ENCODE measurements at places on chromosomes 13 and 19.

DNA sequence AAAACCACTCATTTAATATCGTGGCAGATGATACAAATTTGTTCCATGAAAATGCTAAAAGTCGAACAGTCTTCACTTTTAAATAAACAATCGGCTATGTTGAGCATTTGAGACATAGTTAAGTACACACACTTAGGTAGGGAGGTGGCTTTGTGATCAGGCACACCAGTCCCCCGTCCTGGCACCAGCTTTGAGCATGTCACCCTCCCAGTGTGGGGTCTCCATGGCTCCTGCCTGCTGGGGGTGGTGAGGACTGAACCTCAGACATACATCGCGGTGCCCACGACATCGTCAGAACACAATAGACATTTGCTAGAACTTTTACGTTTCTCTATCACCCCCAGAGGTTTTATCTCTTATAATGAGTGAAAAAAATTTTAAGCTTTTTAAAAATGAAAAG, 62.0 kb downstream of the RFX2 start:
- DNase-seq, result no peak

GRCh38 chr13:96460609-96461008, 370.7 kb downstream of the HS6ST3 start:
- DNase-seq, result no peak

DNA sequence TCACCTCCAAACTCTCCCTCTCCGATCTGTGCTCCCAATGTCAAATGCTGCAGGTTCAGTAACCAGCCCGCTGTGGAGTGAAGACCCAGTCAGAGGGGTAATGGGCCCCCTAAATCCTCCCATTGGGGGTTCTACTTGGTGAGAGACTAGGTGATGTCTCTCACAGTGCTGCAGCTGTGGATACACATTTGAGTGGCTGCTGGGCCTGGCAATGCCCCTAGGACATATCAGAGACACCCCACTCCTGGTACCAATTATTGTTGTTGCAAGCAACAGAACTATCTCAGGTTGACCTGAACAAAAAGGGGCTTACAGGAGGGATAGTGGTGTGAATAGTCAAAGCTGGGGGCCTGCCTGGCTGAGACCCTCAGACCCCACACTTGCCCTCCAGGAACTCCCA, 4.6 kb downstream of the MATK start:
- DNase-seq, result no peak

- DNase-seq, result no peak
These were observed 1.2 kb upstream of the SLC27A1 start for GRCh38 chr19:17469092-17469480.

DNA sequence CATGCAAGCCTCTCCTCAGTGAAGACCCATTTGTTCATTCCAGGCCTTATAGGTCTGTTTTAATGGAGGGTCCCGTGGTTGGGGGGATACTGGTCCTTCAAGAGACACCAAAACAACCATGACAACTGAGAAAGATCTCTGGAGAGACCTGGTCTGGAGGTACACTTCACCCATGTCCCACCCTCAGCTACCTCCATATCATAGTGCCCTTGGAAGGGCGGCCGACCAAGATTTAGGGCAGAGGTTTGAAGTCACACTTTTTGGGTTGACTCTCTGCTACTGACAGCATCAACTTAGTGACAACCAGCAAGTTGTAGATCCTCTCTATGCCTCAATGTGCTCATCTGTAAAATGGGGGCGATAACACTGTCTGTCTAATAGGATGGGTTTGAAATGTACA, 177.3 kb downstream of the TSHZ3 start:
- no peak for DNase-seq

- no peak for DNase-seq
These were observed 15.4 kb upstream of the PTOV1 start for GRCh38 chr19:49835562-49835961.

DNA sequence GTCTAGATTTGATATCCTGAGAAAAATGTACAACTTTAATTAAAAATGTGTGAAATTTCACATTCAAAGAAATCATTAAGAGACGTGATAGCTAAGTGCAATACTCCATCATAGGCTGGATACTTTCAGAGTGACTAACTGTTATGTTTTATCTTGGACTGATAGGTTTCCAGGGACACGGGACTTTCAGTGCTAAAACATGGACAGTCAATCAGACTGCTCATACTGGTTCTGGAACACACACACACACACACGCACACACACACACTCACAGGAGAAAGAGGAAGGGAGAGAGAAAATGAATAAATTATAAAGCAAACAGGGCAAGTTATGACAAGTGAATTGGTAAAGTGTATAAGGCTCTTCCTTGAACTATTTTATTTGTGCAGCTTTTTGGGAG, 955.9 kb downstream of the SLITRK5 start:
- no peak for DNase-seq

DNA sequence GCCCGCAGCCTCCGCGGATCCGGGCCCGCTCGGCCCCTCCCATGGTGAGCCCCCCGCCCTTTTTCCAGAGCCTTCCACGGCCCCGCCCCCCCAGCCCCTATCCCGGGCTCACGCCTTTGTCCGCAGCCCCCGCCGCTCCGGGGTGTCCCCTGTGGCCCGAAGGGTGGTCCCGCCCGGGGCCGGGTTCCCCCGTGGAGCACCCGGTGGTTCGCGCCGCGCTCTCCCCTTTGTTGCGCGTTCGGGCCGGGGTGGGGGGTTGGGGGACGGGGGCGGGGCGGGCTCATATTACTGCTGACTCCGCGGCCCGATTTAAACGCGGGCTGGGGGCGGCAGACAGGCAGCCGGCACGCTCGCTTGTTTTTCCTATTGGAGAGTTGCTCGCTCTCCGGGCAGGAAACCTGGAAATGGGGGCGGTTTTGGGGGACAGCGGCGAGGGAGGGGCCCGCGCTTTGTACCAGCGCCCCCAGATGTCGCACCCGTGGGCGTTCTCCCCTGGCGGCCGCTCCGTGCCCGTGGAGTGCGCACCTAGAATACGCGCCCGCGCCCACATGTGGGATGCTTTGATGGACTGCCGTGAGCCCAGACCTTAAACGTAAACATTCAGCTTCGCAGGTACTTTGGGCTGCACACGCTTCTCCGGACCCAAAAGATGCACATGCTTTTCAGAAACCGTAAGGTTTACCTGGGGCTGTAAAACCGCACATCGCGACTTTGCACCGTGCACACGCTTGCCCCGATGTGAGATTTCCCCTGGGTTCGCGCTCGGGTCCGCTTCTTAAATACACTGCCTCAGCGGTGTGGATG, 699 bp downstream of the PTOV1 start:
- DNase-seq, result no peak

DNA sequence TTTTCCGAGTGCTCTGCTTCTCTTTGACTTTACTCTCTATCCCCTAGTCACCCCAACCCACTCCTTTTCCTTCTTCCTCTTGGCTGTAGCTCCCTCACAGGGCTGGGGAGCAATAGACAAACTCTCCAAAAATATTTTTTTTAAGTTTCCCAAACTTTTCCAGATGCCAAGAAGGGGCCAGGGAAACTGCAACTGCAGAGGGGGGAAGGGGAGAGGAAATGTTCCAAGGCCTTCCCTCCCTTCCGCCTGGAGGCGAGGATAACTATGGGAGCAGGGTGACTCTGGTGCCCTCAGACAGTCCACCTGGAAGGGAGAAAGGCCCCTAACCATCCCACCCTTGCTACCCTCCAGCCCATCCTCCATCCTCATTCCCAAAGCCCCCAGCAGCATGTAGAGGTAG, 49.4 kb downstream of the LYL1 start:
- no peak for DNase-seq

GRCh38 chr13:108323031-108323430, 53.5 kb downstream of the TNFSF13B start:
- no peak for DNase-seq

- DNase-seq, result no peak
These were observed 145.2 kb downstream of the DIAPH3 start for GRCh38 chr13:60018536-60018935.

- DNase-seq, result peak; percentile 8
These were observed 9.4 kb upstream of the USPL1 start for GRCh38 chr13:30608364-30608763.

DNA sequence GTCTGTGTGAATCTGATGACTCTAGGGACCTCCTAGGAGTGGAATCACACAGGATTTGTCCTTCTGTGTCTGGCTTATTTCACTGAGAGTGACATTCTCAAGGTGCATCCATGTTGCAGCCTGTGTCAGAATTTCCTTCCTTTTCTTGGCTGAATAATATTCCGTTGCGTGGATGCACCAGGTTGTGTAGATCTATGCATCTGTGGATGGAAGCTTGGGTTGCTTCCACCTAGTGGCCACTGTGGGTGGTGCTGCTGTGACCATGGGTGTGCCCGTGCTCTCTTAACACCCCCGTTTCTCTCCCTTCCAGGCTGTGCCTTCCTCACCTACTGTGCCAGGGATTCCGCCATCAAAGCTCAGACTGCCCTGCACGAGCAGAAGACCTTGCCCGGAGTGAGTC, 26.2 kb downstream of the CELF5 start:
- no peak for DNase-seq

DNA sequence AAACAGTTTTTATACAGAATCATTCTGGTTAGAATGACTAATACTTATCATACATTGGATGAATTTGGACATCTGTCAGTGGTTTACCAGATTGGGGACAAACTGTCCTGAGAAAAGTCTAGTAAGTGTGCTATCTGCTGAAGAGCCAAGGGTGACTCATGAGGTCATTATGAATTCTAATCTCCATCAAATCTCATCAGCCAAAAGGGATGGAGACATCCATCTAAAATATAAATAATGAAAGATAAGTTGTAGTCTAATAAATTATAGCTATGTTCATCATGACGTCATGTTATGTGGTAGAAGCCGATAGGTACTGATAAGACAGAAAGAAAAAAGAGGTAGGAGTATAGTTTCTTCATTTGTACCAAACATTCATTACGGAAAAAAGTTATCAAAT, 804.4 kb downstream of the PCDH9 start:
- no peak for DNase-seq

GRCh38 chr19:32373585-32374295, 28.3 kb downstream of the ZNF507 start:
- no peak for DNase-seq

DNA sequence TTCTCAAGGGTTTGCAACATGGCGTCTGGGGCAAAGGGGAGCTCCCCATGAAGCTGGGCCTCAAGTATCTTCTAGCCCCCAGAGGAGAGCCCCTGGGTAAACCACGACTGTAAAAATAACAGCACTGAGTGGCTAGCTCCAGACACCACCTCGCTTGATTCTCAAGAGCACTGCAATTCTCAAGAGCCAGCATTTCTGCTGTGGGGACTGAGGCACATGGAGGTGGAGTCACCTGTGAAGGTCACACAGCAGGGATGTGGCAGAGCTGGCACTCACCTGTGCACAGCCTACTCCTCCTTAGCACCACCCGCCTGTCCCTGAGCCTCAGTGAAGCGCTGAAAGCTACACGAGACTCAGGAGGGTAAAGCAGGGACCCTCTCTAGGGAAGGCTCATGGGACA, 20.7 kb upstream of the CCNP start:
- DNase-seq, result peak; percentile 66

- DNase-seq, result no peak
These were observed 3.0 kb downstream of the ZNF557 start for GRCh38 chr19:7072541-7072940.

GRCh38 chr19:50602496-50602895, 34.3 kb upstream of the LRRC4B start:
- DNase-seq, result no peak

GRCh38 chr19:13018035-13018914, 23.0 kb downstream of the NFIX start:
- no peak for DNase-seq

DNA sequence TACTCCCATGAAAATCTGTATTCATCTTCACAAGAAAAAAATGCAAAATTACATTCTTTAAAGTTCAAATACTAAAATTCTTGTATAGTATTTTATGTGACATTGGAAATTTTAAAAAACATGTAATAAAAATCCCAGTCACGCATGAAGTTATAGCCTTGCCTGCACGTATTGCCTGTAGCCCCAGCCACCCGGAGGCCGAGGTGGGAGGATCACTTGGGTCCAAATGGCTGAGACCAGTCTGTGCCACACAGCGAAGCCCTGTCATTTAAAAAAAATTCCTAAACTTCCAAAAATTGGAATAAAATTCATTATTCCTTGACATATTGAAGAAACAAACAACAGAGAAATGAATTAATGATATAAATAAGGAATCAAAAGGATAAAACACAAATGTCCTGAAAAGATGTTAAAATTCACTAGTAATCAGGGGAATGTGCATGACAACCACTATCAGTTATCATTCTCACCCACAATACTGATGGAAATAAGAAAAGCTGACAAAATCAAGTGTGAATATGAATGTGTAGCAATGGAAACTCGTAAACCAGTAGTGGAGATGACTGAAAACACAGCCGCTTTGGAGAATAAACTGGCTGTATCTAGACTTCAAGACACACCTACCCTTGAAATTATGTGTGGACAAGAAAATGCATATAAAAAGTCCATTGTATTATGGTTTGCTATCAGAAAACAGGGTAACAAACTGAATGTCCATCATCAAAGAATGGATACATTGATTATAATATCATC, 7.5 kb downstream of the CARD8 start:
- DNase-seq, result no peak

GRCh38 chr19:50861010-50861409, 6.3 kb downstream of the KLK3 start:
- no peak for DNase-seq

- DNase-seq, result no peak
These were observed 16.3 kb upstream of the TEX29 start for GRCh38 chr13:111304041-111304544.

GRCh38 chr19:50039968-50040367, 14.2 kb downstream of the ZNF473 start:
- DNase-seq, result no peak

DNA sequence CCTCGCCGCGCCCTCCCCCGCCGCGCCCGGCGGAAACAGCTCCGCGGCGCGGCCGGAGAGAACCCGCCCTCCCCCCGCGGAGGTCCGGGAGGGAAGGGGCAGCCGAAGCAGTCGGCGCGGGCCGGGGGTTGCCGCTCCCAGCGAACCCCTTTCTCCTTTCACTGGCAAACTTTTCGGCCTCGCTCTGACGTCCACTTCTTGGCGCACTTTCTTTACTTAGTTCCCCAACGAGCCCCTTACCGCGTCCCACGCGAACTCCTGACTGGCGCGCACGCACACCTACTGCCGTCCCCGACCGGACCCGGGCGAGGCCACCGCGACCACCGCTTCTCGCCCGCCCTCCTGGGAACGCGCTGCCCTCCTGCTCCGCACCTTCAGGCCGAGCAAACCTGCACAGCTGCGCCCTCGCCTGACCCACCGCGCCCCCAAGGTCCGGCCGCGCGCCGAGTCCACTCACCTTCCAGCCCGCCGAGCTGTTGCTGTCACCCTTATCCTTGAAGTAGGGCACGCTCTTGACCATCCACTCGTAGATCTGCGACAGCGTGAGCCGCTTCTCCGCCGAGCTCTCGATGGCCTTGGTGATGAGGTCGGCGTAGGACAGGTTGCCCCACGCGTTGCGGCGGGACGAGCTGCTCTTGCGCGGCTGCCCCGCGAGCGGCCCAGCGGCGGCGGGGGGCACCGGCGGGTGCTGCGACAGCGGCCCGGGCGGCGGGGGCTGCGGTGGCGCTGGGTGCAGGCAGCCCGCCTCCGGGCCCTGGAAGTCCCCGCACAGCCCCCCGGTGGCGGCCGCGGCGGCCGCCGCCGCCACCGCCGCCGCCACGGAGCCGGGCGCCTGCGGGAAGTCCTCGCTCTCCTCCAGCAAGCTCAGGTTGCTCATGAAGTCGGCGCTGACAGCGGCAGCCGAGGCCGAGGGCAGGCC, 1.1 kb downstream of the FOXO1 start:
- no peak for DNase-seq

- no peak for DNase-seq
These were observed 15.9 kb upstream of the MEIS3 start for GRCh38 chr19:47435196-47435595.

GRCh38 chr13:43195551-43195950, 172.2 kb downstream of the DNAJC15 start:
- no peak for DNase-seq

Data from DMS79 (cell line).